ENCODE measurements at places on chromosomes 6 and 20.

- DNase-seq: no peak
Measured at GRCh38 chr6:2653369-2654032, 97.2 kb downstream of the MYLK4 start.

- DNase-seq: no peak
Measured at GRCh38 chr6:21533678-21534077, 59.9 kb upstream of the SOX4 start.

DNA sequence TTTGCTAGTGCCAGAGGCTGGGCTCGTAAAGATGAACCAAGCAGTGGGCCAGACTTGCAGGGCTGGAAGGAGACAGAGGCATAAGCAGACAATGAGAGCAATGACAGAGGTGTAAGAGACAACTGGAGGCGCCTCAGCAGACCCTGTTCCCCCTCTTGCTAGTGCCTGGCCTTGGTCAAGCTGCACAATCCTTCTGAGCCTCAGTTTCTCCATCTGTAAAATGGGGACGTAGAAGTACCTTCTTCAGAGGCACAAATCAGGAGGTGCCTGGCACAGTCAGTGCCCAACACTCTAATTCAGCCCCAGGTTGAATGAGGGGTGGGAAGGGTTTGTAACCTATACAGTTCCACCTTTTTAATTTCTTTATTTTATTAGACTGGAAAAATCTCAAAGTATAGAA, 23.2 kb downstream of the BPIFB1 start:
- no peak for DNase-seq

DNA sequence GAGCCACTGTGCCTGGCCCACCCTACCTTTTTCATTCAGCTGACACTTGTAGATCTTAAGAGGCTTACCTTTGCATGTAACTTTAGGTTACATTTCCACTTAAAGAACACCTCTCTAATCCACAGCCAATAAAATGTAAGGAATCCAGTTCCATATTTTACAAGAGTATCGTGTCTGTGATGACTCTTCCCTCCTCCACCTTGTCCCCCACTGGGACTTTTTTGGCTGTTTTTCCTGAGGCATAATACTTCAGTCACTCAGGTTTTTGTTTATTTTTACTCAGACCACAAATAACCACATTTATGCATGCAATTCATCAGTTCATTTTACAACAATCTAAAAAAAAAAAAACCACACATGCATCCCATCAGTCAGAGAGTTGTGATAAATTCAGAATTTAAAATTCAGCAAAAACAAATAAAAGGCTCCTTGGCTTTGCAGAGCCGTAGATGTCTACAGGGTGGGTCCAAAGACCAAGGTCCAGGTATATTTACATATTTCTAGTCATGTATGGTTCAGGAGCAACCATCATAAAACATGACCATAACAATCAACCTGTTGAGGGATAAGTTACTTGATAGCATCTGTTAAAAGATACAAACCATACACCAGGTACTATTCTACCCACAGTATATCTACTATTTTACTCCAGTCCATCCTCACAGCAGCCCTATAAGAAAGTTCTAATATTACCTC, 9.9 kb downstream of the ATXN1 start:
- DNase-seq: peak; percentile 50

- DNase-seq: no peak
Measured at GRCh38 chr20:63777614-63778013, 38.0 kb downstream of the SLC2A4RG start.

DNA sequence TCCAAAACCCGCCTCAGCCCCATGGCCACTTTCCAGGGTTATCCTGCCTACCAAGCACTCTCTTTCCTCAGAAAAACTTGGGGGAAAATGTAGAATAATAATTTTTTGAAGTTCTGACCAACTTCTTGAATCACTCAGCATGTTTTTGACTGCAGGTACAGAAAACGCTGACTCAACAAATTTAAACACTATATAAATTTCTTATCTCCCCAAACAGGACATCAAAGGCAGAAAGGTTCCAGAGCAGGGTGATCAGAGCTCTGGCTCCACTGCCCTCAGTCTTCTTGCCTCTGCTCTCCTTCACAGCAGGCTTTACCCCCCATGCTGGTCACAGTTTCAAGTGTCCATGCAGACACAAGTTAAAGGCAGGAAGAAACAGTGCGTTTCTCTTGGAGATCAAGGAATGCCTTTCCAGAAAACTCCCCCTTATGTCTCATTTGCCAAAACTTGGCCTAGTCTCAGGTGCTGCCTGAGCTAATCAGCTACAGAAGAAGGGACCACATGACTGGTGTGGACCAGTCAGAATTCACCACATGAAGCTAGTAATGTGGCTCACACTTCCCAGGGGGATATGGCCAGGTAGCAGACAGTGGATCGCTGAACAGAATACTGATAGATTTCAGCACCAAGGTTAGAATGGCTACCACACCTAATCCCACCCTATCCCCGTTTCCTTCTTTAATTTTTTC, 24.4 kb upstream of the SLC17A3 start:
- DNase-seq: no peak

DNA sequence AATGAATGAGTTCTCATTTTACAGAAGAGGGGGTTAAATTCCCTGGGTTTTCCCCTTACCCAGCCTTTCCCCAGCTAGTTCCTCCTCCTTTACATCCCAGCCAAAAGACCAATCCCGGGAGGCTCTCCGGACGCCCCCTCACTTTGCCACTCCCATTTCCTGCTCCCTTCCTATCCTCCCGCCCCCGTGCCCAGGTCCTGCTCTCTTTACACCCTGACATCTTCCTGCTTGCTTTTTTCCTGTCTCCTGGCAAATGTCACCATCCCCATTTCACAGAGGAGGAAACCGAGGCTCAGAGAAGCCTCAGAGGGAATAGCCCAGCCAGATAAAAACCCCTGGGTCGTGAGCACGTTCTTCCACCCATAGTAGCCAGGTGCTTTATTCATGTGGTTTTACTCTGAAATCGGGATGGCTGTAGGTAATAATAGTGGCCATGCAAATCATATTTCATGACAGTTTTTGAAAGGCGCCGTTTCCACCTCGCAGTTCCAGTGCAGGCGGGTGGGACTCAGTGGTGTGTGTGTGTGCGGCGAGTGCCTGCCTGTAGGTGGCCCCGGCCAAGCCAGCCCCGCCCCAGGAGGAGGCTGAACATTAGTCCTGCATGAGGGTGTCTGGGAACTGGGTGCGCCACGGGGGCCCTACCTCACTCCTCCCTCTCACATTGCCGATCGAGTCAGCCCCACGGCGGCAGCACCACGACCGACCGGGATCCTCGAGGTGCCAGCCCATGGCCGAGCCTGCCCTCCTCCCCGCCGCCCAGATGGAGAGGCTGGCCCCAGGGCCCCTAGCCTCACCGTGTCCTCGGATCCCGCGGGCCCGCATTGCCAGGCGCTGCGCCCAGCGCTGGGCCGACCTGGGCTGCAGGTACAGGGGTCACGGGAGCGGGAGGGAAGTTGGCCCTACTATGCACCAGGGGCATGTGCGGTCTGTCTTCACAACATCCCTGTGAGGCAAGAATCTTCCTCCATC, at the start of gene ARHGAP40:
TSS of gene ARHGAP40 (plus strand) at position 594 of the 969 bp plus-strand sequence.
- no peak for DNase-seq

DNA sequence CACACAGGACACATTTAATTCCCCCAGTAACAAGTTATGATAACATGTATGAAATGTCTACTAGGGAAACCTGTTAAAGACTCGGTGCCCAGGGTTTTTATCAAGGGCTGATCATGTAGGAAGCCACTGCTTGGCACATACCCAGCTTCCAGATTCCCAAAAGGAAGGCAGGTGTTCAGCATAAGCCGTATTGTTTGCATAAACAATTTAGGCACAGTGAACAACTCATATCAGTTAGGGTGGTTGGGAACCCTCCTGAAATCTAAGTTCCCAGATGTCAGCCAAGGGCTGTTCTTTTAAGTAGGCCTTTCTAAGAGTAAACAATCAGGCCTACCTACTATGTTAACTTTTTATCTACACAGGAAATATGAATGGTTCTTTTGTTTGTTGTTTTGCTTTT, 74.1 kb downstream of the ASXL1 start:
- no peak for DNase-seq

DNA sequence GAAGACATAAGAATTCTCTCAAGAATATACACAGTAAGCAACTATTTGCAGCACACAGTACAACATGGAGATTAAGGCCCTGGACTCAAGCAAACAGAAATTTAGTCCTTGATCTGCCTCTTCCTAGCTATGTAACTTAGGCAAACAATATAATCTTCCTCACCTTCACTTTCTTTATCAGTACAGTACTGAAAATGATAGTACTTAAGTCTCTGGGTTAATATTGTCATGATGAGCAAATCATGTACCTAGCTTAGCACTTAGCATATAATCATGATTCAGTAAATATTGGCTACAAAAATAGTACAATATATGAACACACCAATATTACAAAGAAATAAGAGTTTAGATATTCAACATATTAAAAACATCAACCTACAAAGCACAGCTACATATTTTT, 320.5 kb downstream of the HACE1 start:
- DNase-seq: no peak

DNA sequence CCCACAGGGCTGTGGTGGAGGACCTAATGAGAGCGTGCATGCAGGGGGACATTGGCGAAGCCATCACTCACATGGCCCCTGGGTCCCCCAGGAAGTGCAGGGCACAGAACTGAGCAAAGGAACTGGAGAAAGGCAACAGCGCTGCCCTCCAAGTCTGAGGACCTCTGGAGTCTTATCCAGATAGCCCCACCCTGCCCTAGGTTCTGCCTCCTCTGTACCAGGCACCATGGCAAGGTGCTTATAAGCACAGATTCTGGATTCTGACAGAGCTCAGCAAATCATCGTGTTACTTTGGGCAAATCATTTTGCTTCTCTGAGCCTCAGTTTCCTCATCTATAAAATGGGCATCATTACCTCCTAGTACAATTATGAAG, 44.5 kb downstream of the SLC13A3 start:
- DNase-seq: no peak

DNA sequence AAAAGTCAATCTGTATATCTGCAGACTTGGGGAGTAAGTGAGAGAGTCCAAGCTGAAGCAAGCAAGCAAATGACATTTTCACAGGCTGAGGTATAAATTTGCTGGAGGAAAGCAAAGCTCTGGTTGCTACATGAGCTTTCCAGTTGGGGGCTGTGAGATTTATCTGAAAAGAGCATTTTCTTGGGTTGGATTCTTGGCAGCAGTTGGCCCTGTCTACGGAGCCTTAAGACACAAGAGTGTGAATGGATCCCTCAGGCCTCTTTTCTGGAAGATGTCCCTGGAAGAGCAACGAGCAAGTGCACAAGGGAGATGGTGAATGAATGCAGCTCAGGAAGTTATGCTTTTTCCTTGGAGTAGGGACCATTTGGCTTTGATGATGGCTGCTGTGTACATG, 30.8 kb downstream of the ISM1 start:
- no peak for DNase-seq

- DNase-seq: no peak
Measured at GRCh38 chr6:19042420-19042819, 655.3 kb downstream of the RNF144B start.

DNA sequence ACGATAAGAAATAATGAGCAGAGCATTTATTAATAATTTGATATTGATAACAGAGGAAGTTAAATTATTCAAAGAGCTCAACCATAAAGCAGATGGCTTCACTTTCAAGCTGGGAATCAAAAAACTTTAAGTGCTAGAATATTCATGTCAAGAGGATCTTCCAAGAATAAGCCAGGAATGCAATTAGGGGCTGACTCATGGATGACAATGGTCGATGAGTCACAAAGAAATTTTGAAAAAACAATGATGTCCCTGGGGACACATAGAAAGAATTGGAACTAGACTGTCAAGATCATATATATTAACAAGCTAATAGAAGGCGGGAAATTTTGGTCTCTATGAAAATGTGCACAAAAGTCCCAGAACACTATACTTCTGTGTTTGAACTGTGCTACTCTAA, 304.1 kb downstream of the LAMA2 start:
- peak; percentile 77 for DNase-seq

GRCh38 chr6:125829433-125829832, 38.7 kb downstream of the NCOA7 start:
- no peak for DNase-seq

DNA sequence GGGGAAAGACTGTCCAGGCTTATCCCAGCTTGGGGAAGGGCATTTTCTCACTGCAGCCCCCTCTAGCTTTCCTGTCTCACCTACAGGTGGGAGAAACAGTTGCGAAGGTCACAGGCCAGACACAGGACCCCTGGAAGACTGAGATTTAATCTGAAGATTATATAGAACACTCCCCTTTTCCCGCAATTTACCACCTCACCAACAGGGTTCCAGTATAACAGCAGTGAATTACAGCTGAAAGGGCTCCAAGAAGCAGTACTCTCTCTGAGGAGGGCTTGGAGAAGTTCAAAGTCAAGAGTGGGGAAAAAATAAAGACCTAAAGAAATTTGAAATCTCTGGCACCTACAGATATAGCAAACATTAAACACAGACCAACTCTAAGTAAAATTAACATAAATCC, 111.9 kb downstream of the ANKRD60 start:
- no peak for DNase-seq

DNA sequence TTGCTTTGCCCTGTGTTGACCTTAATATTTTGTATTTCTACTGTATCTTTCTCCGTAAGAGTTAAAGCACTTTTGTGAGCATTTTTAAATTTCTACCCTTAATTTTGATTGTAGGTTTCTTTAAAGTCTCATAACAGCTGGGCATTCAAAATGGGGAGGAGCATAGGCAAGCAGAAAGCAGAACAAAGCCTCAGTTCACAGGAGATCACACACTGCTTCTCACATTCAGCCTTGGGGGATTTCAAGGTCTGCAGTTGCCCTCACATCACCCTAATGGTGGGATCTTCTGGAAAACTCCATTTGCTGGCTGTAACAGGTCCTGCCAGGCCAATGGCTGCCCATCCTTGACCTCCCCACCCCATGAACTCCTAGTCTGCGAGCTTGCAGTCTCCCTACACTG, 292.9 kb downstream of the PHACTR1 start:
- DNase-seq: no peak

DNA sequence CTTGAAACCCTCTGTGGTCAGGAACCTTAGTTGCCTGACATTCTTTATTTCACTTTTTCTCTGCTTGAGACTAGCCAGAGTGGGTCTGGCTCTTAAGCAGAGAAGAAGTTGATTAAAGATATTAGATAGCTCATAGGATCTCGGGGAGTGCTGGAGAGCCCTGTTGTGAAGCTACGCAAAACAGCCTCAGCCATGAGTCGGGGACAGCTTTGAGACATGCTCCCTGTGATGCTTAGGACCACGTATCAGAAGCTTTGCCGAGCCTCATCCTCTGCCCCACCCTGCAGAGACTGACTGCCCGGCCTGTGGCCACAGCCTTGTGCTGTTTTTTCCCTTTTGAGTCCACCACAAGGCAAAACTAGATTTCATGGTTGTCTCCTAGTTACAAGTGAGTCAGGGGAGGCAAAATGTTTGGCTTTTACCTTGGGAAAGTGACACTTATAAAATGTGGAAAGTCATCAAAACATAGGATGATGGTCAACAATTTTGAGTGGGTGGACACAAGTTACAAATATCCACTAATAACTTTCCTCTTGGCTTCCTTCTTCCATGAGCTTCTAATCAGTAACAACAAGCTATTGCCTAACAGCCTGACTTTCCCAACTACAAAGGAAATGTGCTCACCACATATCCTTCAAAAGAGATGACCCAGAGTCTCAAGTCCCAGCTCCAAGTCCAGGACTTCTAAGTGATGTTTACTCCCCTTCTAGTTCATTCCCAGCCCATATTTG, 108.4 kb downstream of the JAG1 start:
- peak; percentile 38 for DNase-seq

- no peak for DNase-seq
Measured at GRCh38 chr20:64142590-64142989, 21.7 kb upstream of the MYT1 start.

Measured in fibroblast of skin of left quadriceps (primary cell).